ENCODE measurements at places on chromosomes 4 and X.

DNA sequence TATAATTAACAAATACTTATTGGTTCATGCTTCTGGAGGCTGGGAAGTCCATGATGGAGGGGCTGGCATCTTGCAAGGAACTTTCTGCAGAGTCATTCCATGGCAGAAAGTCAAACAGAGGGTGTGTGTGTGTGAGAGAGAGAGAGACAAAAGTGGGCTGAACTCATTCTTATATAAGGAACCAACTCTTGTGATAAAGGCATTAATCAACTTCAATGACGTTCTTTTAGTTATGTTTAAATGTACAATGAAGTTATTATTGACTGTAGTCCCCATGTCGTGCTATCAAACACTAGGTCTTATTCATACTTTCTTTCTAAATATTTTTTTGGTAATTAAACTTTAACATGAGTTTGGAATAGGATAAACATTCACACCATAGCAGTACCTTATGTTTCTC lies 1408.8 kb downstream of the STIM2 start:
- DNase-seq, result no peak

DNA sequence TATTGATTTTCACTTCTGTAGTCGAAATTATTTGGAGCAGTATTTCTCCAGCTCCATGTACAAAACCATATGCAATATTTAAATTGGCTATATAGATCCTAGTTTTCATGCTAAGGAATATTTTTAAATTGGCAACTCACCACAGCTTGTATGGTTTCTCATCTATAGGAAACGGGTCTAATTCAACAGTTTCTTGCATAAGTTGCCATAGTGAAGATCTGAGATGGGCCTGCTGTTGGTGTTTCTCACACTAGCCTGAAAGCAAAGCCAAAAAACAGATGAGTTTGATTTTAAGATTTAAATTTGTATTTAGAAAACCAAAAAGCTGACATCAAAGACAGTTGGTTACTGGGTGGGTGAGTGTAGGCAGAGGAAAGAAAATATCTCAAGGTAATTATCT lies 5.5 kb downstream of the MAPK10 start:
- no peak for DNase-seq

GRCh38 chr4:11470438-11471045 lies 41.8 kb upstream of the HS3ST1 start:
- no peak for DNase-seq

DNA sequence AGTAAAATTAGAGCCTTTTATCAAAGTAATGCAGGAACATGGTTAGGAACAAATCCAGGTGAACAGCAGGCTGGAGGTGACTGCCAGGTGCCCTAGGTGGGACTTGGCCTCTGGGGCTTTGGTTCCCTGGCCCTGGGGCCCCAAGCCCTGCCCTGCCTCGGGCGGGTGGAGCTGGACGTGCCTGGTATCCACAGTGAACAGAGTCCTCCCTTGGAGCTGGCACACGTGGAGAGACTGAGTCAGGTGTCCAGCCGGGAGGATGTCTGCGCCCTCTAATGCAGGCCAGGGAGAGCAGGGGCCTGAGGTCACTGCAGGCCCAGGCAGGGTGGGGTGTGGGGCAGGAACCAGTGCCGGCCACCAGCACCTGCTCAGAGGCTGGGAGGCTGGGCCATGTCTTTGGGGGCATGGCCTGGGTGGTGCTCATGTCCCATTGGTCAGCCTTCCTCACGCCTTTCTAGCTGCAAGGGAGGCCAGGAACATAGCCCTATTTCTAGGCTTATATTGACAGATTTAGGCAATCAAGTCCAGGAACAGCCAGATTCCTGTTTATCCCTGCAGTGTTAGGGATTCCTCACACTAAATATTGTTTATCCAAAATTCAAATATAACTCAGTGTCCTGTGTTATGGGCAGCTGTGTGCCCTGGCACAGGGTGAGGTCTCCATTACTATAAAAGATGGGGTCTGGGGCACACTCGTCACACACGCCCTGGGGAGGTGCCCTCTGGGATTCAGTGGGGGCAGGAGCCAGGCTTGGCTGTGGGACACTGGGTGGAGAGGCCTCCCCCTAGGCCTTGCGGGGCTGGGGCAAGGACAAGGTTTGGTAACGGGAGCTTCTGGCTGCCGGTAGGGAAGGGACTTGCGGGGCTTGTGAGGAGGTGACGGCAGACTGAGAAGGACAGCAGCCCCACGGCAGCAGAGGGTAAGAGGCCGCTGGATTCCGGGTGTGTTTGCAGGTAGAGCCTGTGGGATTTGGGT lies 14.3 kb upstream of the NAT8L start:
- DNase-seq, result no peak

GRCh38 chr4:78749258-78749971 lies 26.7 kb upstream of the BMP2K start:
- DNase-seq, result no peak

DNA sequence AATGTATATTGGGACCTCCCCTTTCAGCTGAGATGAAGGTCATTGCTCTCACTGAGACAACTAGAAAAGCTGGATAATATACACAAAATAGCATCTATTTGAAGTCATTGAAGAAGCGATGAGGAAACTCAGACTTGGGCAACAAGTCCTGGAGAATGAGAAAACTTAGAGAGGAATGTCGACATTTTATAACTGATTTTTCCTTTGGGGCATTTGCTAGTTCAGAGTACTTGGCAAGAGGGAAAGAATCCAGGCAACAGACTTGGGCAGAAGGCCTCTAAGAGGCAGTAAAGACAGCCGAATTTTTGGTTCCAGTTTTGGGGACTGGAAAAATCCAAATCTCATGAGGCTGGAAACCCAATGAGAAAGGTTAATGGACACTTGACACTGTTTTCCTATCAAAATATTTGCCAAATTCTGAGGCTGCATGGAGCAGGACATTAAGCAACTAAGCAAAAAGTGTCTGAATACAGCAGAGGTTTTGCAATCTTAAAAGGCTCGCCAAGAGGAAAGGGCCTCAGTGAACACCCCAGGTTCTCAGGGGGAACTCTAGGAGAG lies 21.0 kb upstream of the ANXA5 start:
- DNase-seq, result no peak

DNA sequence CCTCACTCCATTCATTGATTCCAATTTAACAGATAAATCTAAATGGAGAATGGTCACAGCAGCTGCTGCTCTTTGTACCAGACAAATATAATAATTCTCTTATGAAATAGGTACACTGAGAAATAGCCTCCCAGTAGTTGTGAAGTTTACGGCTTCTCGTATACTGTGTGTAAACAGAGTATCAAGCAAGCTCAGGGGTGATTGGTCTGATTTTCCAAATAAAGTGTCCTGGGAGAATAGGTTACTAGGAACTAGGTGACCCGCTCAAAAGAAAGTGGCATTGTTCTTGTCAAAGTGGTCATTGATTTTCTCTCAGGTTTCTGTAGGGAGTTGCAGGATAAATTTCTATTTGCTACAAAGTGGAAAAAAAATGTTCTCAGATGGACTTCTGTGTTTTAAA lies 838.2 kb downstream of the RAPGEF2 start:
- no peak for DNase-seq

- DNase-seq, result no peak
Observed at GRCh38 chr4:77488882-77489281, 116.7 kb upstream of the CXCL13 start.

DNA sequence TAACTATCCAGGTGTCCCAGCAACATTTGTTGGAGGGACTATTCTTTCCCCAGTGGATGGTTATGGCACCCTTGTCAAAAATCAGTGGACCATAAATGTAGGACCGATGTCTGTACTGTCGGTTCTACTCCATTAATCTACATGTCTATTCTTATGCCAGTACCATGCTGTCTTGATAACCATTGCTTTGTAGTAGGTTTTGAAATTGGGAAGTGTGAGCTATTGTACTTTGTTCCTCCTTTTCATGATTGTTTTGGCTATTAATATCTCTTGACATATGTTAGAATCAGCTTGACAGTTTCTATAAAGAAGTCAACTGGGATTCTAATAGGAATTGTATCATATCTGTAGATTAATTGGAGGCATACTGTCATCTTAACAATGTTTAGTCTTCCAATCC lies 112.7 kb downstream of the HNRNPD start:
- no peak for DNase-seq

GRCh38 chr4:42985976-42986375 lies 93.5 kb downstream of the GRXCR1 start:
- DNase-seq, result no peak

DNA sequence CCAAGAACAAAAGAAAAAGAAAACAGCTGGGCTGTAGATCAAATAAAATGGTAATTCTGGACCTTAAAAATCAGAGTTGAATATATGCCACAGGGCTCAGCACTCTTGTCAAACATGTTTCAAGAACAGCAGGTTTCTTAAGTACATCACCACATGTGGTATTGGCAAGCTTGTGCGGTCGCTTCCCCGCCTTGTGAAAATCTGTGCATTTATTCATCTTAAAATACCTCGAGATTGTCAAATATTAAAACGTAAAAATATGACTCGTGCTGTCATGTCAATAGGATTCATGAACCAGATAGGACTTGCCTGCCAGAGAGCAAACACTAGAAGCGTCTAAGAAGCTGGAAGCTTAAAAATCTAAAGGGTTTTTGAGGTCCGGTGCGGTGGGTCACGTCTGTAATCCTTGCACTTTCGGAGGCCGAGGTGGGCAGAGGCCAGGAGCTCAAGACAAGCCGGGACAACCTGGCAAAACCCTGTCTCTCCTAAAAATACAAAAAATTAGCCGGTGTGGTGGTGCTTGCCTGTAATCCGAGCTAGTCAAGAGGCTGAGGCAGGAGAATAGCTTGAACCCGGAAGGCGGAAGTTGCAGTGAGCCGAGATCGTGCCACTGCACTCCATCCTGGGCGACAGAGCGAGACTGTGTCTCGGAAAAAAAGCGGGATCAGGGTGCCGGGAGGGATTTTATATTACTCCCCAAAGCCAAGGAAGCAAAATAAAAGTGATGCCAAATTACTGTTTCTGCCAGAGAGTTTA lies 40.2 kb upstream of the TMEM154 start:
- no peak for DNase-seq

DNA sequence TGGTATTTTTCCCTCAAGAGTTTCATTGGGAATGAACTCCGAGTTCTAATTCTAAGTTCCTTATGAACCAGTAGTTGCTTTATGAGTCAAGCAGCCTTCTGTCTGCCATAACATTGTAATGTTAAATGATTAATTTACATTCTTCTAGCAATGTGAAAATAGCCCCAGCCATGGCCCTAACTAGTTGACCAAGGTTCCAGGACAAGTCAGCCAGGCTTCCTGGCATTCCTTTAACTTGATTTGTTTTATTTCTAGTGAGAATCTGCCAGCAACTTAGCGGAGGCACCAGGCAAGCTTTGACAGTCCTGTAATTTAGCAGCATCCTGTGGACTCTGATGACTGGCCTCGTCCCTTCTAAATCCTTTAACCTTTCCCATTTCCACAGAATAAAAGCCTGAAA lies 69.0 kb downstream of the GLRA2 start:
- DNase-seq, result no peak

- no peak for DNase-seq
Observed at GRCh38 chr4:186258216-186258811, 7.7 kb upstream of the F11 start.

DNA sequence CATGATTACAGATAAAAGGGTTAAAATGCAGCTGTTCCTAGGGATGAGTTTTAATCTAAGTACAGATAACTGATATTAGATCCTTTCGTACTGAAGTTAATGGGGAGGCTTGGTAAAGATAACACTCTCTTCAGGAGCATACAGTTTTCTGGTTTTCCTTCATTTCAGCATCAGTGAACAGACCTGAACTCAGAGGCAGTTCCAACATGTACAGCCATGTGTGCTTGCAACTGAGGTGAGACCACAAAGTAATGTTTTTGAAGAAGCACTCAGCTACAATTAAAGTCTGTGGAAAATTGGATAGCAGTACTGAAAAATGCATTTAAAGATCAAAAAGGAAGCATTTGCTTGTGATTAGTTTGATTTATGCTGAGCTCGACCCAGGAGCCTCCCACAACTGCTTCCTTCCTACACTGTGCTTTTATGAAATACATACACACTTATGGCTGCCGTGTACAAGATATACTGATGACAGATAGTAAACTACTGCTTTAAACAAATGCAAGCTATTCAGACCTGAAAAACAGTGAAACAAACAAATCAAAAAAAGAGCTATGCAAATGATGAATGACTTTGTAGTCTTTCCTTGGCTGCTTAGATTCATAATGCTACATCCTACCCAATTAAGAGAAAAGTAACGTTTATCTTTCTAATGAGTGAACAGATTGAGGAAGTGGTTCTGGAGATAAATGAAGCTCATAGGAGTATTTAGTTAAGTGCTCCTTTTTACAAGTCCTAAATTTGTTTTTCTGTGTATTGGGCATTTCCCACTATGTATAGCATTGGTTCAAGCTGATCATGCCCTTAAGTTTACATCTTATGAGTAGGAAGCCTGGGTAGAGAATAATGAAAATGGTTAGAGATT lies 68.4 kb downstream of the PDLIM5 start:
- DNase-seq, result no peak

DNA sequence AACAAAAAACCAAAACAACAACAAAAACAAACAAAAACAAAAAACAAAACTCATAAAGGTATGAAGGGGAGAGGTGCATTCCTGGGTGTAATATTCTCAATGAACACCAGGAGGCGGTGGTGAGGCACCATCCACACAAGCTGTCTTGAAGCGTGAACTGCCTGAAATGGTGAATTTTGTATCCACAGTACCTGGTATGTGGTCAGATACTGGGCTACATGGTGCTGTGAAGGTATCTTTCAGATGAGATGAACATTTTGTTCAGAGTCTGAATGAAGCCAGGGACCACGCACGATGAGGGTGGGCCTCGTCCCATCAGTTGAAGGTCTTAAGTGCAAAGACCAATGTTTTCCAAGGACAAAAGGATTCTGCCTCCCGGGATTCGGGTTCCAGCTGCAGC lies 58.5 kb downstream of the ASMT start:
- peak; percentile 28 for DNase-seq

DNA sequence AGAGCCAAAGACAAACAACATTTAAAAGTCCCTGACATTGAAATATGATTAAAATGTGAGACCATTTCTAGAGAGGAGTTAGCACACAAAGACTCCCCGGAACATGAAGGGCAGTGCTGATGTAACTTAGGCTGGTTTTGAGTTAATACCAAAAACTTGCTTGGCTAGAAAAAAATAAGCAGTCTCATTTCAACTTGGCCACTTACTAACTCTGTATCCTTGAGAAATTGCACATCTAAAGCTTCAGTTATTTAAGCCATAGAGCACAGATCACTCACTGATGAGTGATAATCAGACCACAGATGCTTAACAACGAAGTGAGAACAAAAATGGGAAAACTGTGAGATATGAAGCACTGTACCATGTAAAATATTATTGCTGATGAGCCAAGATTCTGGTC lies 65.9 kb upstream of the MAOA start:
- no peak for DNase-seq

Data from transverse colon (tissue), 4 donors.